ENCODE measurements at places on chromosomes 3 and 15.

GRCh38 chr15:52558196-52558595, 10.6 kb downstream of the ARPP19 start:
- DNase-seq, result no peak

DNA sequence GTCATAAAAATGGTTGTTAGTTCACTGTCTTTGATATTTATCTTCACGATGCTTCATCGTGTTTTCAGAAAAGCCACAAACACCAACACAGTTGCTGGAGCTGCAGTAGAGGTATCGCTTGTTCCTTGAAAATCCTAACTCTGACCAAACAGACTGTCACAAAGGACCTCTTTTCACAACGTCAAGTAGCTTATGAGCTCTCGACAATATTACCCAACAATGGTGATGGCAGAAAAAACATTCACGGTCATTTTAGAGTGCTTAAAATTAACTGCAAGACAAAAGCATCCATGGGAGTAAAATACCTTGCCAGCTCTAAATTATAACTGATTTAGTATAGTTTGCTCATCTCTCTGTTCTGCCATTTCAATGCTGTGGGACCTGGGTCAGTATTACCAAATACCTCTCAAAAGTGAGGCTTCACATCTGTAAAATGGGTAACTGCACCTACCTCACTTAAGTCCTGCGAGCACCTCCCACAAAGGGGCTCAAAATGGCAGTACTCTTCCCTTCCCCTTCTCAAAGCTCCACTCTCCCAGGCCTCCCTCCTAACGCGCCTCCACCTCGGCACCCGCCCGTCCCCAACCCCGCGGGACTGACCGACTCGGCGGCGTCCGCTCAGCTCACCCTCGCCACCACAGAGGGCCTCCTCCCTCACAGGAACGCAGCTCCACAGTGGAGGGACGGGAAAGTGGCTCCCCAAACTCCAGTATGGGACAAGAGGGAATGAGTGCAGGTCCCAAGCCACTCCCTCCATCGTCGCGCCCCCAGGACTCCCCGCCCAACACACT, 546 bp downstream of the TRIM59 start:
- DNase-seq, result no peak

GRCh38 chr15:34076785-34077184, 24.9 kb downstream of the EMC7 start:
- no peak for DNase-seq

DNA sequence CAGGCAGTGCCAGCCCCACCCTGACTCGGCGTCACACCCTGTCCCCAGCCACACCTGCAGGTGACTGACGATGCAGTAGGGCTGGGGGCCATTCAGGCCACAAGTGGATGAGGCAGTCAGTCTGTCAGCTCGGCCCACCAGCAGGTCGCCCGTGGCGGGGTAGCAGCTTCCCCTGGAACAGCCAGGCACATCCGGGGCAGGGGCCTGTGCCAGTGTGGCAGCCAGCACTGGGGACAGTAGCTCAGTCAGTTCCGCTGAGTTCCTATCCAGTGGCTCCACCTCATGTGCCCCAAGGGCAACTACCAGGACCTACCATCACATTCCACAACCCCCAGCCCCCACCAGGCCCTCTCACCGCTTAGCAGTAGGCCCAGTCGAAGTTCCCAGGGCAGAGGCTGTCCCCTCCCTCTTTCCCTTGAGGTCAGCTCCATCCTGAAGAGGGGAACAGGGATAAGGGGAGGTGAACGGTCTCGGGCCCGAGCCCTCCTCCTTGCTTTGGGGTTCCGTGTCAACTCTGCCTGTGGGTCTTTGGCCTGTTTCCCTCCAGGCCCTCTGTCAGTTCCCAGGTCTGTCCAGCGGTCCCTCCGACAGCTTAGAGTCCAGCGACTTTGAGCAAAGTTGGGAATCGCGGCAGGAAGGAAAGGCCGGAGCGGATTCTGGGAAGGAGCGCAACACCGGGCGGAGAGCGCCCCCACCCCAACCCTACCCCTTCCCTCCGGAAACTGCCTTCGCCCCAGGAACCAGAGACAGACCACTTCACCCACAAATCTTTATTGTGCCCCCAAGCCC, at the start of gene LAMB2:
TSS of gene LAMB2 (minus strand) at position 614 of the 789 bp plus-strand sequence. CDS start at position 431, 183 bp downstream.
- no peak for DNase-seq

GRCh38 chr3:52771702-52772101, 962 bp upstream of the NEK4 start:
- DNase-seq, result no peak
